HCEC 1CT (cell line): ENCODE measurements at places on chromosomes 4 and X.

GRCh38 chr4:121792966-121793365 is 8.2 kb upstream of the EXOSC9 start:
- no peak for DNase-seq

GRCh38 chr4:107219681-107220080 is 183.6 kb upstream of the DKK2 start:
- no peak for DNase-seq

GRCh38 chr4:57083090-57083489 is 27.1 kb downstream of the IGFBP7 start:
- DNase-seq = peak; percentile 8

- no peak for DNase-seq
Measured at GRCh38 chr4:162705130-162705803, 461.4 kb downstream of the NAF1 start.

- peak; percentile 35 for DNase-seq
Measured at GRCh38 chr4:173505924-173506518, 24.0 kb downstream of the HAND2 start.

GRCh38 chr4:185838514-185839193 is 26.7 kb upstream of the SORBS2 start:
- DNase-seq = no peak

GRCh38 chr4:35993606-35994005 is 250.7 kb downstream of the ARAP2 start:
- no peak for DNase-seq

DNA sequence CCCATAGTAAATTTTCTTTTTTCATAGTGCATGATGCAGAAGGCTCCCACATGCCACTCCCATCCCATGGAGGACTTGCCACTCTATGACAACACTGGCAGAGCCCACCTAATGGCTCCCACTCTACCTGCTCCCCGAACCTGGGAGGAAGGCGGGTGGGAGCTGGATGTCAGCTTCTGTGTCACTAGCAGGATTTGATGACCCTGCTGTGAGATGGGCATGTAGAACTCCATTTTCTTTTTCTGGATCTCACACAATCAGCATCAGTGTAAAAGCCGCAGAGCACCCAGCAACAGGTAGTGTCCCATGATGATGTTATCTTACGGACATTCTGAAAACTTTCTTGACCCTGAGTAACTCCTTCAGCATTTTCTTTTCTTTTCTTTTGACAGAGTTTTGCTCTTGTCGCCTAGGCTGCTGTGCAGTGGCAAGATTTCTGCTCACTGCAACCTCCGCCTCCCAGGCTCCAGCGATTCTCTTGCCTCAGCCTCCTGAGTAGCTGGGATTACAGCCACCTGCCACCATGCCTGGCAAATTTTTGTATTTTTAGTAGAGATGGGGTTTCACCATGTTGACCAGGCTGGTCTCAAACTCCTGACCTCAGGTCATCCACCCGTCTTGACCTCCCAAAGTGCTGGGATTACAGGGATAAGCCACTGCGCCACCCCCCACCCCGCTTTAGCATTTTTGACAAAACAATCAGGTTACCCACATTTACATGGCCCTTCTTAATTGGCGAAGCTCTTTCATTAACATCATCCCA is 15.0 kb upstream of the ADH1A start:
- DNase-seq = no peak

DNA sequence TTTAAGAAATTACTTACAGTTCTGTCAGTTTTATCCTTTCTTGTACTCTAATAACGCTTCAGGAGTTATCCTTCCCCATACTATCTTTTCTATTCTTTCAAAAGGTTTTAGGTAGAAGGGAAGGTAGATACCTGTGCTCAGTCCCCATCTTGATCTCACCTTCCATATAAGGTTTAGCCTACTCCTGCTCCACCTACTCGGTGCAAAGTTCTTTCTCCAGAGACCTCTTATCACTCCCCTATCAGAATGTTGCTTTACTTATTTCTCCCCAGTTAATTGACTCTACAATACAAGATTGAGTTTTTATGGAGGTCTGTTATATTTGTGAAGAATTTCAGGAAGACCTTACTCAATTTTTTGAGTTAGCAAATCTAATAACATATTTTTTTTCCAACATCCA is 33.9 kb downstream of the SPRY1 start:
- DNase-seq = no peak

- DNase-seq = no peak
Measured at GRCh38 chr4:11624370-11624769, 195.7 kb upstream of the HS3ST1 start.

GRCh38 chrX:45517090-45517973 is 316.7 kb upstream of the DIPK2B start:
- DNase-seq = peak; percentile 88

- DNase-seq = no peak
Measured at GRCh38 chrX:51922561-51922960, 29.1 kb downstream of the MAGED1 start.
